ENCODE measurements at places on chromosomes 11 and 22.

GRCh38 chr11:125343718-125344131, 152.3 kb downstream of the FEZ1 start:
- DNase-seq, result no peak

DNA sequence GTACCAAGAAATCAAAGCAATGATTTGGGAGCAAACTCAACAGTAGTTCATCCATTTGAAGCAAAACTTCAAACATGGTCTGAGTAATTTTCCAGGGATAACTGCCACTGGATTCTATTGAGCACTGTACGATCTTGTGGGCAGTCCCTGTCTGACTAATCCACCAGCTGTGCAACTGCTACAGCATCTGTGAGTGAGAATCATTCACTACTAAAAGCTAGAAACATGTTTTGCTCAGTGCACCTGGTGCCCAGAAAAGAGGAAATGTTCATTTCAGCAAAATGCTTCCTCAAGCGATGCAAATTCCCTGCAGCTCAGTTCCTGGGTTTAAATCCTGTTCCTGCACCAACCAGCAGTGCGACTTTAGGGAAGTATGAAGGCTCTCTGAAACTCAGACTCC, 1077.9 kb downstream of the DLG2 start:
- DNase-seq, result no peak

- no peak for DNase-seq
Measured at GRCh38 chr11:125300791-125301218, 136.3 kb downstream of the PKNOX2 start.

GRCh38 chr11:47415949-47416472, 7.6 kb downstream of the SLC39A13 start:
- no peak for DNase-seq

- no peak for DNase-seq
Measured at GRCh38 chr11:32479291-32479690, 44.0 kb upstream of the WT1 start.

- no peak for DNase-seq
Measured at GRCh38 chr11:46733234-46733633, 14.2 kb downstream of the F2 start.

DNA sequence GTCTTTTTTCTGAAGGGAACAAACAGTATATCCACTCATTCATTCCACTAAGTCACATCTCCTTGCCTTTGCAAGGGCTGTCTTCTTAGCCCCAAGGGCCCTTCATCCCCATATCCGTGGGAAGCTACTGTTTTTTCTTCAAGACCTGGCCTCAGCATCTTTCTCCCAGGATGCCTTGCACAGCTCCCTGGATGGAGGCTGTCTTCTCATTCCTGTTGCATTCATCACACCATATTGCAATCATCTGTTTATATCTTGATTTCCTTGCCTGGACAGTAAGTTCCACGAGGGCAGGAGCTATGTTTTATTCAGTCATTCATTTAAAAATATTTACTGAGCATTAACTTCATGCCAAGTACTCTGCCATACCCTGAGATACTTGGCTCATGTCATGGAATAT, 29.3 kb upstream of the NECTIN1 start:
- no peak for DNase-seq

GRCh38 chr11:2328021-2328420, 26.2 kb downstream of the TSPAN32 start:
- DNase-seq, result no peak

DNA sequence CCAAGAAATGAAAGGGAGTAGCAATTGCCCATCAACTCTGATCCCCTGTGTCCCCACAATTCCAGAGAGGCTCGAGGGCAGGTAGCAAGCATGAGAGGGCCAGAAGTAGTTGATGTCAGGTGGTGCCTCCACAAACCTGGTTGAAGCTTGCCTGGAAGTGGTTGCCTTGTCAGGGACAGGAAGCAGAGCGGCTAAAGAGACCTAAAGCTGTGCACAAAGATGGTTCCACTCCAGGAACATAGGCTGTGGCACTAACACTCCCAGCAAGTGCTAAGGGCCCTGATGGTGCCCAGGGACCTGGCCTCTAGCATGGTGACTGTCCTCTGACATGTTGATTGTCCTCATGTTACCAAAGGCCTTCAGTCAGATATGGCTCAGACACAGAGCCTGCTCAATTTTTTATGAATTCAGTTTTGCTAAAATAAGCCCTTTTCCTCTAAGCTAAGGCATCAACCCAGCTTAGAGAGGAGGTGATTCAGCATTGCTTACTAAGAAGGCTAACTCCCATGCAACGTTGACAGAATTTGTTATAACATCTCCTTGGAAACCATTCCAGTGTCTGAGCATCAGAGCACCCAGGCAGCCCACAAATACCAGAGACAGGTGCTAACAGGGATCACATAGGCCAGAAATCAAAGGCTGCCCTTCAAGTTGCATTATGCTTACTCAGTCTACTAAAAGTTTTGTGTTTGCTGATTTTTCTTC, 196.3 kb upstream of the ARHGAP20 start:
- DNase-seq, result no peak

- no peak for DNase-seq
Measured at GRCh38 chr11:14270690-14271542, 88.1 kb downstream of the RRAS2 start.
